ENCODE measurements at places on chromosomes 5 and 9.

DNA sequence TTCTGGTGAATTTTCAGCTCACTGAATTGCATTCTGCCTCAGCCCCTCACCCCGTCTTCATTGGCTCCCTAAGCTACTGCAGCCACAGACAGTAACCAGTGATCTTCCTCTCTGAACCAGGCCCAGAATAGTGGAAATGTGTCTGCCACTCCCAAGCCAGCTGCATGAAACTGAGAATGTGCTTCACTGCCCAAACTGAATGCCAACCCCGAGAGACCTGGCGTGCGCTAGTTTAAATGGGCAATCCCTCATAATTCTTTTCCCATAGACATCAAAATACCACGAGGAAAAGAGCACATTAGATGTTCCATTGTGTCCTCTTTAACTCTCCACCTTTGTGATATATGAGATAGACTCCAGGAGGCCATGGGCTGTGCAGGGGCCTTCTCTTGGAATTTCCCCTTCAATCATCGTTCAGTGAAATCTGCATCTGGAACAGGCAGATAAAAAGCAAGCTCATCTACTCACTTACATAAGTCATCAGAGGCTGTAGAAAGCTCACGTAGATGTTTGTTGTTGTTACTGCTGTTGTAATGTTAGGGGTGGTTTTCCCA lies 320.2 kb downstream of the NFIB start:
- no peak for DNase-seq

DNA sequence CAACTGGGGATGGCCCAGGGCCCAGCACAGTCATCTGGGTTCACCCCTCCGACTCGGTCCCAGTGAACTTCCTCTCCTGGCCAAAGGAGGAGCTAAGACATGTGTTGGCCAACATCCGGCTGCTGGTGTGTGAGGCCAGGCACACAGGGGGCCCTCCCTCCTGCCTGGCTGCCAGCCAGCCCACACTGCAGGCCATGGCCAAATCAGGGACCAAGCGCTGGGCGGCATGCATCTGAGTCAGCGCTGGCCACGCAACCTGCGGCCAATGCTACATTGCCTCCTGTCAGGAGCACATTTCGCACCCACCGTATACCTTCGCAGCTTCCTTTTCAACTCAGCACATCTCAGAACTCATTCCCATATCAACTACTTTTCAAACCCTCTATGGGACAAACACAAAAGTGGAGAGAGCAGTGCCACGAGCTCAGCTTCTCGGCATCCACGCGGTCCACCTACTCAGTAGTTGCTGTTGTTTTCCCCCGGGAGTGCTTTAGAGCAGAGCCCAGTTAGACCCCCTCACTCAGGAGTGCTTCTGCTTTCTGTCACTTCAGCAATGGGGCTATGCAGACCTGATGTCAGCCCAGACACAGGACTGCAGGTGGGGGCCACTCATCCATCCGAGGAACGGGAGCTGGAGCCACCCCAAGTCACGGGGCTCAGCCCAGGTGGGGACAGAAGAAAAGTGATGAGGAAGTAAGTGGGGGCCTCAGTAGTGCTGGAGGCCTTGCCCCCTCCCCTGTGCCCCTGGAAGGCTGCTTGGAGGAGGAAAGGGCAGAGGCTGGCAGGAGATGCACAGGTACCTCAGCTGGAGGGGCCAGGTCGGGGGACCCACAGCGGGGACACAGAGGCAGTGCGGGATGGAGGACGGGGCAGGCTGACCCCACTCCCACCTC lies 13.9 kb downstream of the NINJ1 start:
- no peak for DNase-seq

DNA sequence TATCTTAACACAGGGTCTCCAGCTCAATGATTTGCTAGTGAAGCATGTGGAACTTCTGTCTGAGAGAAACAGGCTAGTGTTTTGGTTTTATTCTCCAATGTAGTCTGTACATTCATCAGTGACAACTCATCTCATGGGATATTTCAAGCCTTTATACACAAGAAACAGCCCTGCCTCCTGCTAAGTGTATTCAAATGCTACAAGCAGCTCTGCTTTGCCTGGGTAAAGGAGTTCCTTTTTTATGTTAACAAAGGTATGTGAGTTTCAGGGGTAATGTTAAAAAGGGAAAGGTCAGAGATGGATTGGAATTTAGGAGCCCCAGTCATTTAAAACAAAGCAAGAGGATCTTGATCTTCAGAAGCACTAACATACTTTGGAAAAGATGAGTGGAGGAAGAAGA lies 498.7 kb downstream of the ISL1 start:
- no peak for DNase-seq

- no peak for DNase-seq
Observed at GRCh38 chr5:83496626-83497025, 25.1 kb downstream of the VCAN start.

- no peak for DNase-seq
Observed at GRCh38 chr5:24749701-24750100, 104.9 kb upstream of the CDH10 start.

DNA sequence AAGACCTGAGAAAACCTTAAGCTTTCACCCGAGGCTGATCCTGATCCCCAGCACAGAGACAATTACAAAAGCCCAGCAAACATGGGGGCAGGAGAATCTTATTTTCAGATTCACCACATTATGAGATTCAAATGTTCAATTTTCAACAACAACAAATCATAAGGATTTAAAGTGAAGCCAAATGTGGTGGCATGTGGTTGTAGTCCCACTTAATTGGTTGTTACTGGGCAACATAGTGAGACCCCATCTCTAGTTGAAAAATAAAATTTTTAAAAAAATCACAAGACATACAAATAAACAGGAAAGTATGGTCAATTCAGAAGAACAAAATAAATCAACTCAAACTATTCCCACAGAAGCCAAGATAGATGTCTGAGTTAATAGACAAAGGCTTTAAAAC lies 3.9 kb upstream of the RABGAP1 start:
- DNase-seq = no peak

GRCh38 chr5:132776938-132777208 lies 166 bp downstream of the SEPTIN8 start:
- no peak for DNase-seq

DNA sequence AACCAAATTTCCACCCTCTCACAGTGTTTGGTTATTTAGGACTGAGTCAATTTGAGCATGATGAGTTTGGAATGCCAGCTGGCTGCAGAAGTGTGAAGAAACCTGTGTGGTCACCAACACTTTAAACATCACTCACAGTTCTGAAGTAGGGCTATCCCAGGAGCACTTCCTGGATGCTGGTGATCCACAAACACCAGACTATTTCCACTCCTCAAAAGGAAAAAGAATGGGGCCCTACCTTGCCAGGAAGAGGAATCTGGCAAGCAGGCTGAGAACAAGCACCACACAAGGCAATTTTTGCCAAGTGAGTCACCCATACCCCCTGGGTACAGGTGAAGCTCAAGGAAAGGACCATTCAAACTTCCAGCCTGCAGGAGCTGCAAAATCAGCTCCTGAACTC lies 294.2 kb upstream of the PTGER4 start:
- DNase-seq = peak; percentile 38

- DNase-seq = no peak
Observed at GRCh38 chr5:62256161-62257019, 49.6 kb upstream of the KIF2A start.

GRCh38 chr9:111381006-111381405 lies 51.0 kb upstream of the OR2K2 start:
- no peak for DNase-seq
